ENCODE measurements at places on chromosomes 3 and 15. TPM values are rescaled to one million over a fixed set of nuclear protein-coding genes. Genes with fewer than 3 reads are reported as not detected.

GRCh38 chr15:43505738-43506137 is 11.7 kb upstream of the MAP1A start:
- DNase-seq = no peak

- no peak for DNase-seq
These were observed 54.4 kb upstream of the P2RY1 start for GRCh38 chr3:152780553-152780952.

GRCh38 chr3:183537295-183537730 is 18.2 kb downstream of the KLHL6 start:
- DNase-seq = no peak

Gene RASGRF1
- not detected for polyA plus RNA-seq

Gene BTD
- polyA plus RNA-seq = 27.6 TPM

Gene GOLGA8J
- polyA plus RNA-seq = not detected

Gene FEZF2
- not detected for polyA plus RNA-seq

Gene SYNPR
- polyA plus RNA-seq = not detected
